ENCODE measurements at places on chromosomes 12 and 14.
A peak's percentile ranks its signal among the peaks of the same experiment; 100 is the strongest.

- DNase-seq, result no peak
Measured at GRCh38 chr12:41983856-41984255, 160.8 kb downstream of the GXYLT1 start.

- DNase-seq, result peak; percentile 37
Measured at GRCh38 chr14:64800000-64800399, 79.7 kb downstream of the SPTB start.

DNA sequence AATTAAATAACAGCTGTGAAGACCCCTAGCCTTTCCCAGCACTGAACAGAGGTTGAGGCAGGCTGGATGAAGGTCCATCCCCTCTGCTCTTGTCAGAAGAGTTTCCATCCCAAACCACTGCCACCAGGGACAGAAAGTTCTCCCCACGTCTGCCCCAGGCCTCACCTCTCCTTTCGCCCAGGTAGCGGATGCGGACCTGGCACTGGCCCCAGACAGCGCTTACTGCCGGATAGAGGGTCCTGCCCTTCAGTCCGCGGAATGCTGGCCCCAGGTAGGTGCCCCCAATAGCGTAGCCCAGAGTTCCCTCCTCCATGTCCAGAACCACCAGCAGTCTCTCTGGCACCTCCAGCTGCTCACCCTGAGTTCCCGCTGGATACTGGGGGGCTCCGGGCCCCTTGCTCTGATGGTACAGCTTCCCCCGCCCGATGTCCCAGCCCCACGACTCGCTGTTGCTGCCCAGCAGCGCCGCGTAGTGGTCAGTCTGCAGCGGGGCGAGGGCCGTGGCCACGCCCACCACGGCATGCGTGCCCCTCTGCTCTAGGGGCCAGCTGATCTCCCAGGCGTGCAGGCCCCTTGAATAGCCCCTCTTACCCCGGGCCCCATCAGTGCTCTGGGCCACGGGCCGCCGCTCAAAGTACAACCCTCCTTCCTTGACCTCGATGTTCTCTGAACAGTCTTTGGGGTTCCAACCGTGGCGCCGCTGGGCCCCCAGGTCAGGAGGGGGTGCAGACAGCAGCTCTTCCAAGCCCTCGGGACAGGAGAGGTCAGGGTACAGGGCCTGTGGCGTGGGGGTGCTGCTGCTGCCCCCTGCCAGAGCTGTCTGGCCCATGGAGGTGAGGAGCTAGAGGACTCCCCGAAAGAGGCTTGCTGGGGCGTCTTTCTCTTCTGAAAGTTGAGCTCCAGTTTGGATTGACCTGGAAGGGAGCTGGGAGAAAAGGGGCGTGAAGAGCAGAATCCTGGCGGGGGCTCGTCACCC is 742 bp downstream of the SPSB2 start:
- peak; percentile 92 for DNase-seq

DNA sequence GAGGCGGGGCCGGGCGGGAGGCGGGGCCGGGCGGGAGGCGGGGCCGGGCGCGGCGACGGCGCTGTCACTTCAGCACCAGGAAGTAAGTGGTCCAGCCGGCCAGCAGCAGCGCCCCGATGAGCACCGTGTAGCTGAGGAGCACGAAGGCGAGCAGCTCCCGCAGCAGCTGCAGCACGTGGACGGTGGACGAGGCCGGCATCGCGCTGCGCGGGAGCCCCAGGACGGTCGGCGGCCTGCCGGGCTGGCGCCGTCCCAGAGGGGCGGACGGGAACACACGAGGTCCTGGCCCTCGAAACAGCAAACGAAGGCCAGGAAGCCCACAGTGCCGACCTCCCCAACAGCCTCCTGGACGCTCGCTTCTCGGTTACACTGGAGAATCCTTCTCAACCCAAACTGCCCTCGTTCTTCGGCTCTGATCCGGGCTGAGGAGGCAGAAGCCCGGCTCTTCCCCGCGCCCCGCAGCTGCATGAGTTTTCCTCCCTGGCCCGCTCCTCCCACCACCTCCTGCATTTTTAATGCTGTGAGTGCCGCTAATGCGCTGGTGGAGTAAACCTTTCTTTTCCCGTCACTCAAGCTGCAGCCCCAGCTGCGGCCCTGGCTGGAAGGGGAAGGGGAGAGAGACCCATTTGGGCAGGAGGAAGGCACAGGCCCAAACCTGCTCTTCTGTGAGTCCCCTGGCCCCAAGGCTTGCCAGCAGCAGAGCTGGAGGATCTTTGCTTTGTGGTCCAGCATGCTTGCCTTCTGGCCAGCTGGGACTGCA is 694 bp upstream of the DIABLO start:
- no peak for DNase-seq

- no peak for DNase-seq
Measured at GRCh38 chr12:131612092-131612755, 98.7 kb upstream of the SFSWAP start.

- DNase-seq, result no peak
Measured at GRCh38 chr12:115378291-115378690, 694.3 kb upstream of the TBX3 start.

GRCh38 chr12:15274561-15274967 is 47.7 kb upstream of the PTPRO start:
- DNase-seq, result no peak

GRCh38 chr14:98926801-98927200 is 345.2 kb downstream of the BCL11B start:
- DNase-seq, result no peak

DNA sequence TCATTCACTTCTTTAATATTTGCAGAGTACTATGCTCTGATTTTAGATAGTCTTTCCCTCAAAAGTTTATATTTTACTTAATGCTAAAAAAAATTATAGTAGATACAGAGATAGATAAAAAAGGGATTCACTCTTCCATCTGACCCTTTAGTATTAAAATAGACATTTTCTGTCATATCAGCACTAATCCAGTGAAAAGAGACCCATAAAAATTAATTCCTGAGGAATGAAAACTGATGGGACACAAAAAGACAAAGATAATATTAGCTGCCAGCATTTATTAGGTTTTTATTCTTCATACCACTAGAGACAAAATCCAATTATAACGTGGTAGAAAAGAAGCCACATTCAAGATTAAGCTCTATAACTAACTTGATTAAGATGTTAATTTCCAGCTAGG is 45.3 kb downstream of the SOS2 start:
- DNase-seq, result no peak

DNA sequence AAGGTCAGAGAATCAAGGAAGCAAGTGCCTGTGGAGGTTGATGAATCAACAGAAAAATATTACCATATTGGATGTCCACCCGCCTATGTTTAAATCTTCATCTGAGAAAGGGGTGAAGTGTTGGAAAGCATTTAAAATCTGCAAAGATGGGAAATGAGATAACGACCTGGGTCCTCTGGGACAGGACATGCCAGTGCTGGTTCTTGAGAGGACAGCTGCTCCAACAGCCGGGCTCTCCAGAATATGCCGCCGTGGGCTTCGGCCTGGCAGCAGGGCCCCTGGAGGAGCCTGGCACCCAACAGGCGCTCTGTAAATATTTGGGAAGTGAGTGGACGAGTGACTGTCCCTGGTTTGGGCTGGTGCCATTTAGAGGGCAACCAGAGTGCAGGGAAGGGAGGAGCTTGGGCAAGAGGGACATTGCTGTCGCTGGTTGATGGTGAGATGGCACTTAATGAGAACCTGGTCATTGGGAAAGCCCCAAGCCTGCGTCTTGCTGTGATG is 129.9 kb downstream of the KCNA5 start:
- no peak for DNase-seq

- DNase-seq, result peak; percentile 74
Measured at GRCh38 chr12:25051656-25052195, 102.8 kb upstream of the BCAT1 start.

GRCh38 chr12:4910502-4911315 is 1.0 kb downstream of the KCNA1 start:
- DNase-seq, result peak; percentile 51

DNA sequence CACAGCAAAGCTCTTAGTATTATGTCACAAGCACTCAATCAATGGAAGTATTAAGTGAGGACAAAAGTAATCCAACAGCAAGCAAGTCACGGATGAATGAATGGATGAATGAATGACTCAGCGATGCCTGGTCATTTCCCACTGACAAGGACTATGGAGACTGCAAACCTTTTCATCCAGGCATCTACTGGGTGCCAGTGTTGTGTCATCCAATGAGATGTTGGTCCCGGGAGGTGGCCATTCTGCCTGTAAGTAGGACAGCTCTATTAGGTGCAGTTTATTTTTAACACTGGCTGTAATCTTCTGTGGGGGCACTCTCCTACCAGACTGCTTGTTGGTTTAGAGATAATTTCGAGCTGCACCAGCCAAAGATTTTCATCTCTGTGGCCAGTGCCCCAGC is 39.4 kb downstream of the STAB2 start:
- peak; percentile 16 for DNase-seq

- no peak for DNase-seq
Measured at GRCh38 chr12:46230306-46230705, 38.5 kb downstream of the SLC38A1 start.

DNA sequence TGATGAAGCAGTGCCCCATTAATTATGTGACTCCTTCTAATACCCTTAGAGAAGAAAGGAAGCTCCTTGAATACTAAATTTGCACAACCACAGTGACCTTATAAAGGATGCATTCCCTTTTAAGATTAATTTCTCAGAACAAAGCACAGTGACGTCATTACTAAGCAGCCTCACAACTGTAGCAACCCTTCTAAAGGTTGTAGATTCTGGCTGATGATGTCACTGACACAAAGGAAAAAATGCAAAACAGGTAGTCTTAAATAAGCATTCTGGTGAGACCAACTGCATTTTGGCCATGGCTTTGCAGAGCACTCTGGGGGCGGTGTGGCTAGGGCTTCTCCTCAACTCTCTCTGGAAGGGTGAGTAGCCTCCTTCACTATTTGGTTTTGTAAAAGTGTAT is 38.4 kb upstream of the OR4E1 start:
- DNase-seq, result no peak

GRCh38 chr14:95432144-95433093 is 84.0 kb downstream of the SYNE3 start:
- DNase-seq, result no peak

GRCh38 chr12:26331960-26332359 is 136.6 kb downstream of the SSPN start:
- no peak for DNase-seq

- no peak for DNase-seq
Measured at GRCh38 chr12:112190231-112191025, 65.1 kb downstream of the TRAFD1 start.

DNA sequence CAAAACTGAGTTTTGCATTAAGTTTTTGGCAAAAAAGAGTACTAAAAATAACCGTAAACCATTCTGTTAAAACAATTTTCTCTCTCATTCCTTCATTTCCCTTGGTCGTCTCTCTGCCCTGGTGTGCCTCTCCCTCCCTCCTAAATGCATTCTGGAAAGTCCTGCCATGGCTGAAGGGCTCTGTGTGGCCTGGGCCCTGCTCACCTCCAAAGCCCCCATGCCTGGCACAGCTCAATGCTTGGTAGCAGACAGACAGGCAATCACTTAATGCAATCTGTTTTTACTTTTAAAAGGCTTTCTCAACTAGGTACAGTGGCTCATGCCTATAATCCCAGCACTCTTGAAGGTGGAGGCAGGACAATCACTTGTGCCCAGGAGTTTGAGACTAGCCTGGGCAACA is 47.8 kb downstream of the CDC42BPB start:
- DNase-seq, result no peak

- peak; percentile 54 for DNase-seq
Measured at GRCh38 chr14:53956427-53957201, at the start of gene BMP4. Gene BMP4, minus strand, starts transcription at chr14:53956825. Its CDS starts 4,603 bp downstream, at chr14:53952222.

DNA sequence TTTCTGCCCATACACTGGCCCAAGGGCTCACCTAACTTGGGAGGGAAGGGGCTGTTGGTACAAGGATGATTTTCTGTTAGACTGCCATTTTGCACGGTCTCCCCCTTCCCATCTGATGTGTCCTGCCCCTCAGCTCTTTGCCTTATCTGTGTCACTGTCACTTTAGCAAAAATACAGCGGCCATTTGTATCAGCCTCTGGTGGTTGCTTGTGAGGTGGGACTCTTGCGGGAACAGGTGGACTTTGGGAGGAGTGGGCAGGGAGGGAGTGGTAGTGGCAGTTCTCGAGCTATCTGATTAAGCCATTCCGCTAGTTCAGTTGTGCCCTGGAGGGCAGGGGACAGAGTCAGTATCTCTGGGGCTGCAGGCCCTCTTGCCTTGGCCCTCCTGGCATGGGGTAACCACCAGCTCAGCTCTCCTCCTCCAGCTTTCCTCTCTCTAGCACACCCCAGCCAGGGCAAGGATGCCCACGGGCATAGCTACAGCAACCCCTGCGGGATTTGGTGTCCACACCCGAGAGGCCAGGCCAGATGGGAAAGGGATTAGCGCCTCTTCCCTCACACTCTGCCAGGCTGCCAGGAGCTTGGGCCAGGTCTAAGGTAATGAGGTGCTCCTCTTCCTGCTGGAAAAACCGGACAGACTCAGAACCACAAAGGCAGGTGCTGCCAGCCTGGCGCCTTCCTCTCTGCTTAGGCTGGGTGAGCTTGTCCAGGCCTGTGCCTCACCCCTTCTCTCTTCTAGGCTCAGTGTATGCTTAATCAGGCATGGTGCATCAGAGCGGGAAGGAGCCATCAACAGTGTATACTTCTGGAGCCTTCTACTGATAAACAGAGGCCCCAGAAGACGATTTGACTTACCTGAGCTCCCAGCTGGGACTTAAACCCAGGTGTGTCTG is 8.7 kb downstream of the SLC48A1 start:
- no peak for DNase-seq

- no peak for DNase-seq
Measured at GRCh38 chr12:122951406-122951805, 14.9 kb downstream of the ABCB9 start.

- DNase-seq, result peak; percentile 84
Measured at GRCh38 chr12:54360717-54361456, 3.4 kb downstream of the GPR84 start.

DNA sequence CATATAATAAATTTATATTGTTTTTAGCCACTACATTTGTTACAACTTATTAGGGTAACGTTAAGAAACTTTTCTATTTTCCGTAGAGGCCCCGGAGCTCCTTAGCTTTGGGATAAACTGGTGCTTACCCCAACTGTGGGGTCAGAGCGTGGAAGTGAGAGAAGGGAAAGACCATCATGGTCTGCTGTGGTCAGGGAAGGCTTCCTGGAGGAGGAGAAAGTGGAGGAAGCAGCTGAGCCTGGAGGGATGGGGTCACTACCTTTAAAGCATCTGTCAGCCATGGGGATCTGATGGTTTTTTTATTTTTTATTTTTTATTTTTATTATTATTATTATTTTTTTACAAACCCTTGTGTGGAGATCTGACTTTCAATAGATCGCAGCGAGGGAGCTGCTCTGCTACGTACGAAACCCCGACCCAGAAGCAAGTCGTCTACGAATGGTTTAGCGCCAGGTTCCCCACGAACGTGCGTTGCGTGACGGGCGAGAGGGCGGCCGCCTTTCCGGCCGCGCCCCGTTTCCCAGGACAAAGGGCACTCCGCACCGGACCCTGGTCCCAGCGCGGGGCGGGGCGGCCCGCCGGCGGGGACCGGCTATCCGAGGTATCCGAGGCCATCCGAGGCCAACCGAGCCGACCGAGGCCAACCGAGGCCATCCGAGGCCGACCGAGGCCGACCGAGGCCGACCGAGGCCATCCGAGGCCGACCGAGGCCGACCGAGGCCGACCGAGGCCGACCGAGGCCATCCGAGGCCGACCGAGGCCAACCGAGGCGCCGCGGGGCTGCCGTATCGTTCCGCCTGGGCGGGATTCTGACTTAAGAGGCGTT is 1101.2 kb upstream of the TMEM132C start:
- peak; percentile 85 for DNase-seq

All from activated CD4-positive, alpha-beta T cell treated with anti-CD3 and anti-CD28 coated beads for 36 hours (primary cell).